ENCODE measurements at places on chromosomes 7 and 10.
A peak's percentile ranks its signal among the peaks of the same experiment; 100 is the strongest.

DNA sequence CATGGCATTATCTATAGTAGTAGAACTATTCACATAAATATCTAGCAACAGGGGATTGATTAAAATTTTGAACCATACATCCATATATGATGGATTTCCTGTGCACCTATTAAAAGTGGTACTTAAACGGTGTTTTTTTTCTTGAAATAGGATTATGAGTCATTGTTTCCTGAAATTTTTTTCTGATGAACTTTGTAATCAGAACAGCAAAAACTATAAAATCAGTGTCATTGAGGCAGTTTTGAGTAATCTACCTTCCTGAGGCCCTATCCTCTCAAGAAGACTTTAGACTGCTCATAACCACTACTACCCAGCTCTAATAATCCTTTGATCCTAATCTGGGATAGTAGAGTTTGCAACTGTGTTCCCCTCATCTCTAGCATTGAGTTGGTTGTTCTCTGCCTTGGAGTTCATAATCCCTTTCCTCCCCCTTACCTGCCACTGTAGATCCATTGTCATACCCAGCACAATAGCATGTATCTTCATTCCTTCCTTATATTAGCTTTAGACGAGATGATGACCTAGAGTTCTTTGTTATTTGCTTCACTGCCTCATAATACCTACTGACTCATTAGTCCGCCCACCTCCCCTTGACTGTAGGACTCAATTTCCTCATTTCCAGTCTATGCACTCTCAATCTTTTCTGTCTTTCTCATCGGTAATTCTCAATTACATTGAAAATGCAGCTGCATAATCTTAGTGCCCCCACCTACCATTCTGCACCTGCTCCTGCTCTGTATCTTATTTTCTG is 133.4 kb downstream of the LRRC4 start:
- peak; percentile 42 for DNase-seq

- DNase-seq = no peak
Observed at GRCh38 chr10:98833542-98833941, 386.8 kb upstream of the HPS1 start.

DNA sequence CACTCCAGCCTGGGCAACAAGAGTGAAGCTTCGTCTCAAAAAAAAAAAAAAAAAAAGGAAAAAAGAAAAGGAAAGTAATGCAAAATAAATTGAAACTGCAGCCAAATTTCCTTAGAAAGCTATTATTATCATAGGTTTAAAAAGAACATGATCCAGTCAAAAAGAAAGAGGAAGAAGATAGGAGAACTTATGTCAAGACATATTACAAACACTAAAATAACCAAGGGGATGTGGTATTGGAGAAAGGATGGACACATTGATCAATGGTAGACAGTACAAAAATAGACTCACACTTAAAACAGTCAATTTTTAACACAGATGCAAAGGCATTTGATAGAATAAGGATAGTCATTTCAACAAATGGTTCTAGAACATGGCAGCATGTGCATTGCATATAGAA is 27.3 kb upstream of the PFKP start:
- DNase-seq = no peak

DNA sequence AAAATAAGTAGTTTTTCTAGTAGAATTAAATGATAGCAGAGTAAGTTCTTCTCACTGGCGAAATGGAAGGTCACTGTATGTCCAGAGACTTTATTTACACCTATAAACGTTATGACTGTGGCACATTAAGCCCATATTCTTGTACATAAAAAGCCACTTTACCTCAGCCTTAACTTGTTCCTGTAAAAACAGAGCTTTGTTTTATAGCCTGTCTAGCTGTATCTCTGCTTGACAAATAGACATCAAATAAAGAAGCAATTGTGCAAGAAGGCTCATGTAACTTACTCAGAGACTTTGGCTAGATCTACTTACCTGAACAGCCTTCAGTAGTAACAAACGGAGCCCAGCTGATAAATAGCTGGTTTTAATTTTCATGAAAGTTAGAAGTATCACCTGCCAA is 324.1 kb upstream of the BMPER start:
- DNase-seq = no peak

DNA sequence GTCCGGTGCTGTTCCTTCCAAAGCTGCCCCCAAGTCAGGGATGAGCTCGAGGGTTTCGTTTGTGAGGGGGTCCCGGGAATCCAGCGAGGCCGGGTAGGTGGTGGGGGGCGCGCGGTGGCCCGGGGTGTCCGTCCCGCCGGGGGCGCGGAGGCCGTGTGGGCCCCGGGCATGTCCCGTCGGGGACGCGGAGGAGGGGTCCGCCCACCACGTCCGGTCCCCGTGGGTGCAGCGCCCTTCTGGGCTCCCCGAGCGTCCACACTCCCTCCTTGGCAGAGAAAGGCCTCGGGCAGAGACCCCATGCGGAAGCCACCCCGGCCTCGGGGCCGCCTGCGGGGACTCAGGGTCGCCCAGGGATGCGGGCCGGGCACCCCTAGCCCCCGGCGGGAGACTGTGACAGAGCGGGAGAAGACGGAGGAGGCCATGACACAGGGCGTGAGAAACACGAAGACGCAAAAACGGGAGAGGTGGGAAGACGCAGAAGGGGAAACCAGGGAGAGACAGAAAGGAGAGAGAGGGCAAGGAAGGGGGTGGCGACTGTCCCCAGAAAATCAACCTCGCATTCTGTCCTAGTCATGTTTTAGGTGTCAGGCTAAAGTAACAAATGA is 640 bp upstream of the ZNF425 start:
- DNase-seq = no peak

GRCh38 chr10:88213065-88213605 is 349.7 kb downstream of the PTEN start:
- DNase-seq = no peak

GRCh38 chr7:143492043-143492471 is 14.4 kb downstream of the TAS2R41 start:
- DNase-seq = peak; percentile 25

GRCh38 chr10:104577163-104577562 is 63.9 kb upstream of the SORCS3 start:
- DNase-seq = peak; percentile 40

GRCh38 chr7:113639221-113639620 is 279.6 kb downstream of the PPP1R3A start:
- DNase-seq = no peak

DNA sequence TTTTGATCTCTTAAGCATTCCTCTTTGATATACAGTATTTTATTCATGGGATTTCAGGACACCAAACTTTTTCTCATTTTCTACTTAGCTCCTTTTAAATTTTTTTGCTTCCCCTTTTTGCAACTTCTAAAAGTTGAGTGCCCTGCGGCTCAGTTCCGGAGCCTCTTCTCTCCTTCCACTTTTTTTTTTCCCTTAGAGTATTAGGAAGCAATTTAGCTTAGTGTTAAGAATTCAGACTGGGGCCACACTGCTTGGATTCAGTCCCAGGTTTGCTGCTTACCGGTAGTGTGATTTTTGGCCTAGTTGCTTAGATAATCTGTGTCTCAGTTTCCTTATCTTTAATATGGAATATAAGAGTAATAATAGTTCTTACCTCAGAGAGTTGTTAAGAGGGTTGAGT is 3.4 kb downstream of the STAM start:
- no peak for DNase-seq

- peak; percentile 68 for DNase-seq
Observed at GRCh38 chr10:3473271-3473670, 300.7 kb upstream of the PITRM1 start.

GRCh38 chr10:120666308-120666707 is 184.9 kb upstream of the WDR11 start:
- DNase-seq = no peak

DNA sequence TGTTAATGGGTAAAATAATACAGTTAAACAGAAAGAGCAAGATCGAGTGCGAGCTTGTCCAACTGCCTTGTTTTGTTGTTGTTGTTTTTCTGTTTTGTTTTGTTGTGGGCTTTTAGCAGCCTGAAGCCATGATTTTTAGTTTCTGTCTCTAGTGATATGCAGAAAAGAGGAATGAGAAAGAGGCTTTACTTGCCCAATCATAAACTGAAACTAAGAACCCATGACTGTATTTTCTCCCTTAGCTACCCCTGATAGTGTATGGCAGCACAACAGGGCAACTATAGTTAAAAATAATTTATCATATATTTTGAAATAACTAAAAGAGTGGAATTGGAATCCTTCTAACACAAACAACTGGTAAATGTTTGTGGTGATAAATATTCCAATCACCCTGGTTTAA is 493.9 kb downstream of the GLRX3 start:
- no peak for DNase-seq

DNA sequence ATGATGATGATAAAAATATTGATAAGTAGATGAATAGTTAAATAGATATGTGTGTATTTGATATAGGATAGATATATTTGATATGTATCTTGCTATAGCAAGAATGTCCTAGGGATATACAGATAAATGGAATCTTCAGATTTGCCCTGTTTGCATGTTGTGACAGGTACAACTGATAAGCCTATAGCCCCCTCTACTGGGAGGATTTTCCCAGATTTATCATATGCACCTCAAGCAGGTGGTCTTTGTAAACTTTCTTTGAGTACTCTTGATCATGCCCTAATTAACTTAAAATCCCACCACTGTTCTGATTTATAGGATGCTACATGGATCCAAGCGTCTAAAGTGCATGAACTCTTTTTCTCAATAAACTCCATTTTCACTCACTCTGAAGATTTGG is 1050.7 kb downstream of the SORCS3 start:
- peak; percentile 38 for DNase-seq

DNA sequence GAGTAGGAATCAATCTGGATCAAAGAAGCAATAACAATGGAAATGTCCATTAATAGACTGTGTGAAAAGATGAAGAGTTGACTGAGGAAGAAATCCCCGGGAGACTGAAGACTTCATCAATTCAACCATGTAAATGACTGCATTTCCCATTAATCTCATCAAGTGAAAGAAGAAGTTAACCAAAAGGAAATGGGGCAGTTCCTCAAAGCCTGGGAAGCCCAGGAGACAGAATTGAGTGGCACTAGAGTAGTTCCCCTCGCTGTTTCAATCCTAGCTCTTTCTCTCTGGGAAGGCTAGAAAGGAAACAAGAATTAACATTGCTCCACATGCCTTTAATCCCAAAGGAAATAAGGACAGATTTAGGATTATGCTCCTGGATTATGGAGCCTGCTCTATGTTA is 4.8 kb upstream of the OR6V1 start:
- no peak for DNase-seq

GRCh38 chr10:80493522-80494051 is 39.5 kb downstream of the TSPAN14 start:
- DNase-seq = no peak

GRCh38 chr7:859359-860030 is 16.9 kb upstream of the GET4 start:
- DNase-seq = no peak

DNA sequence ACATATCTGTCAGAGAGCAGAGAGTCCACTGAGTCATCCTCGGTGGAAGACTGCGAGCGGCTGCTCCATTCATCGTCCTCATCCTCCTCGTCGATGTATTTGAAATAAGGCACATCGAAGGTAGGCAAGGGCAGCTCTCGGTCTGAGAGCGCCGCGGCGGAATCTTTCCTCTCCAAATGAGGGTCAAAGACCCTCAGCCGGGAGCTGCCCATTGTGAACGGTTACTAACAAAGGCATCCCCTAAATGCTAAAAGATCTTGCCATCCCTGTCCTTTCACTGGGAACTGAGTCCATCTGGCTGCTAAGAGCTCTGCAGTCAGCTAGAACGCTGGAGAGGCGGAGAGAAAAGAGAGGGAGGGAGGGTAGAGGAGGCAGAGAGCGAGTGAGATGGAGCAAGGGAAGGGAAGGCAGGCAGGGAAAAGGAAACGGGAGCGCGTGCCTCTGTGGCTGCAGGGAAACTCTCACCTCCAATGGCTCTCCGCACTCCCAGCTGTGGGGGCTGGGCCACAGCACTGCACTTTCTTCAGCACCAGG is 163.4 kb downstream of the RAPGEF5 start:
- DNase-seq = peak; percentile 34

- DNase-seq = no peak
Observed at GRCh38 chr10:131187274-131187673, 124.2 kb downstream of the TCERG1L start.

GRCh38 chr7:128191136-128191844 is 49.8 kb upstream of the LEP start:
- no peak for DNase-seq
